ENCODE measurements at places on chromosomes 12 and 14.

DNA sequence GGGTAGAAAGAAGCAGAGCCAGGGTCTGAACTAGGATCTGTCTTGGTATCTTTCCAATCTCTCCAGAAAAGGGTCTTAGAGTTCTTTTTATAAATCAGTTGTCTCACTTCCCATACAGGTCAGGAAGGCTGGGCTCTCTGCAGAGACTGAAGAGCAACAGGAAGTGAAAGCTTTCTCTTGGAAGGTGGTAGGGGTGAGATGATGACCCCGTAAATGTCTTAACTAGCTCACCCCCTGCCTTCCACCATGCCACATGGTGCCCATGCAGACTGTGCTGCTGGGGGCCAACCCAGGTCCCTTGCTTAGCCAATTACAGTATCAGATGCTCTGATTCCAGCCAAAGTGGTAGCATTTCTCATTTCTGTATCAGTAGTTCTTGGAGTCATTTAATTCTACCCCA lies 17.6 kb upstream of the RASSF8 start:
- no peak for DNase-seq

DNA sequence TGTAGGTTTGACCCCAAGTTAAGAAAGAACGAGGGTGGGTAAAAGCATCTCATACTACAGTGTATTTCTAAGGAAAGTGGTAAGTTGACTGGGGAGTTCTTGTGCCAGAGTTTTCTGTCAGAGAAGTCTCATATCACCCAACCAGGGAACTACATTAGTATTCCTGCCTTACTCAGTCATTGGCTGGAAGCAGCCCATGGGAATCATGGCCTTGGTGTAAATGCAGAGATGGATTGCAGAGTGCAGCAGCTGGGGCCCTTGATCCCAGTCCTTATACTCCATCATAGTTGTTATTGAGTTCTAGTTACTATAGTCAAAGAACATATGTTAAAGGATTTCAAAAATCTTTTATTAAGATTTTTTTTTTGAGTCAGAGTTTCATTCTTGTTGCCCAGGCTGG lies 105.8 kb downstream of the MNAT1 start:
- no peak for DNase-seq

DNA sequence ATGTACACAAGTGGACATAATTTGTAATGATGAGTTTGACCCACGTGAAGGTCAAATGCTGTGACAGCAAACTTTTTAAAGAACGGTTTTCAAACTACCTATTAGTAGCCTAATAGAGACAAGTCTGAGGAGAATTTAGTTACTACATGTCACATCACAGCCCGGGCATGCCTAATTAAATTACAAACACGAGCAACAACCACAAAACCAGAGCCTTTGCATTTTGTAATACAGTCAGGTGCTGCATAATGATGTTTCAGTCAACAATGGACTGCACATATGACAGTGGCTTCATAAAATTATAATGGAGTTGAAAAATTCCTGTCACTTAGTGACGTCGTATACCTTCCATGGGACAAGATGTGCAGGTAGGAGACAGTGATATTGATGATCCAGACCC lies 274.5 kb downstream of the DACT1 start:
- no peak for DNase-seq

- DNase-seq: no peak
Observed at GRCh38 chr12:132228476-132229192, 84.4 kb downstream of the NOC4L start.

- no peak for DNase-seq
Observed at GRCh38 chr12:90977224-90977623, 22.2 kb upstream of the CCER1 start.

DNA sequence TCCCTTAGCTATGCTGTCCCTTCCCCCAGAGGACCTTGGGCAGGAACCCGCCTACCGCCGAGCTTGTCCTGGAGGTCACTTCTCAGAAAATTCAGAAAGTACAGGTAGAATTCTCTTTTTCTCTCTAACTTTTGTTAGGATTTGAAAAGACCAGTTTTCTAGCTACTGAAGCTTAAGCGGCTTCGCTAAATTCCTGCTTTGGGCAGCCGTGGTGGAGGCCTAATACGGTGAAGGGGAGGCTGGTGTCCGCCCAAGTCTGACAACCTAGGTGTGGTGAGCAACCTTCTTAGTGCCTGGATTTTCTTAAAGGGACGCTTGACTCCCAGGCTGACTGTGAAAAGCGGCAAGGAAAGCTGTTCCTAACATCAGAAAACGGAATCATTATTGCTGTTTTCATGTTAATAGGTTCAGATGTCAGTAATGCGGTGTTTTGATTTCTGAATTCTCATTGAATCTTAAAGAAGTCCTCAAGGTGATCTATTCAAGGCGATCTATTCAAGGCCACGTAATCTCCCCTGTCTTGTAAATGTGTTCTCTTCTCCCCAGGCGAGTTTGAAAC lies 835 bp downstream of the FGD4 start:
- DNase-seq: peak; percentile 31

GRCh38 chr12:9731393-9731792 lies 1.5 kb downstream of the CLECL1 start:
- no peak for DNase-seq

GRCh38 chr12:126418400-126418799 lies 1353.2 kb downstream of the AACS start:
- no peak for DNase-seq

- DNase-seq: no peak
Observed at GRCh38 chr12:87943762-87944161, 85.4 kb downstream of the C12orf50 start.
